Chondrocyte (in vitro differentiated cells): ENCODE measurements at places on chromosomes 16 and 17. TPM values are rescaled to one million over a fixed set of nuclear protein-coding genes. Genes with fewer than 3 reads are reported as not detected.

Gene CCL8
- total RNA-seq: not detected in 3 replicates

Gene ABCC3
- total RNA-seq: 1.9 to 16.0 TPM (median 2.8 TPM) in 3 replicates

Gene SDK2
- 15.8 to 38.5 TPM (median 16.2 TPM) in 3 replicates for total RNA-seq

Gene PLA2G10
- not detected in 3 replicates for total RNA-seq

Gene CACNG3
- not detected in 3 replicates for total RNA-seq

Gene RND2
- 0.73 to 1.5 TPM (median 1.1 TPM) in 3 replicates for total RNA-seq

Gene KRTAP3-1
- not detected in 3 replicates for total RNA-seq

Gene DLX4
- 0.12 TPM in 1 of 3 replicates, not detected in the others for total RNA-seq

Gene MGRN1
- 81.9 to 88.4 TPM (median 83.4 TPM) in 3 replicates for total RNA-seq

Gene TEX14
- 0.05 to 0.08 TPM in 2 of 3 replicates, not detected in the other for total RNA-seq

Gene DPEP2NB
- total RNA-seq: not detected in 3 replicates
